CD4-positive, alpha-beta T cell treated with Interleukin-2 at 100 ng/mL for 4 hours (primary cell): ENCODE measurements at places on chromosomes 16 and 17.

DNA sequence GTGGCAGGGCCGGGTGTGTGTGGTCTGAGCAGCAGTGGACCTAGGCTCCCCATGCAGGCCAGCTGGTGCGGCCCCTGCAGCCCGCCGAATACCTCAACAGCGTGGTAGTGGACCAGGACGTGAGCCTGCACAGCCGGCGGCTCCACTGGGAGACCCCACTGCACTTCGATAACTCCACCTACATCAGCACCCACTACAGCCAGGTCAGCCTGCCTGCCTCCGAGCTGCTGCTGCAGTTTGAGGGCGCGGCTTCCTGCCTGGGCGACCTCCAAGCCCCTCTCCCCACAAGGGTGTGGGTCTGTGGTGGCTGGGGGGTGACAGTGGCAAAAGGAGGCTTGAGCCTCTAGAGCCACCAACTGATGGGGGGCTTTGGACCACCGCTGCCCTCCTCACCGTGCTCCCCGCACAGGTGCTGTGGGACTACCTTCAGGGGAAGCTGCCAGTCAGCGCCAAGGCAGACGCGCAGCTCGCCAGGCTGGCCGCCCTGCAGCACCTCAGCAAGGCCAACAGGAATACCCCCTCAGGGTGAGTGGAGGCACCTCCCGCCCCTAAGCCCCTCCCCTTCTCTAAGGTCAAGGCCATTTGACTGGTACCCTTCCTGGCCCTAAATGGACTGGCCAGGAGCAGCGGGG is 8.4 kb upstream of the SMIM5 start:
- no peak for DNase-seq

- no peak for DNase-seq
These were observed 193.8 kb upstream of the TOX3 start for GRCh38 chr16:52740766-52741165.

DNA sequence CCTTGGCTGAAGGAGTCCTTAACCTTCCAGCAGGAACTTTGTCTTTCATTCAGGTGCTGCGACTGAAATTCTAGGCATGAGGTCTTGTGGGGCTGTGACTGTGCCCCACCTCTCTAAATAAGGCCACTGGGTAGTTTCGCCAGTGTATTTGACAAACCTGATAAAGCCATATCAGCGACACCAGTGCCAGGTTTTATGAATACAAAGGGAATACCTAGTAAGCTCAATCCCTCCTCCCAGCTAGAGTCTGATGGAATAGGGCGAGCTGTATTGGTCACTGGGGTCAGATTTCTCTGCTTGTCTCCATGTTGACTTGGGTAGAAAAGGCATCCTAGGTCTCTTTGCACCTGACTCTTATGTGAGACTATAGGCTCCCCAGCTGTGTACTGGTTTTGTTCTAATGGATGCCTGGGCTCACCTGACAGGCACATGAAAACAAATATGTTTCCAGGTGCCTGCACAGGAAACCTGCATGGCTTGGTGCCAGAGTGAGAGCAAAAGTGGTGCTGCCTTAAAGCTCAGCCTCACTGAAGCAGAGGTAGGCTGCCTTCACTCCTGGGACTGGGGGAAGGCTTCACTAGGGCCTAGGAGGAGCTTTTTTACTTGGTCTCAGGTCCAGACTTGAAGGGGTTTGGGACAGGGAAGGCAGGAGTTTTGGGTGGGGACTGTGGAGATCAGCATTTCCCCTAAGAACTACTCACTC is 8.3 kb downstream of the SLC7A6 start:
- DNase-seq, result peak; percentile 64

- no peak for DNase-seq
These were observed 24.0 kb downstream of the CCDC42 start for GRCh38 chr17:8720596-8720995.

- DNase-seq, result no peak
These were observed 134.2 kb upstream of the CIBAR2 start for GRCh38 chr16:85246473-85246872.

GRCh38 chr17:37488607-37489196 is 989 bp upstream of the DUSP14 start:
- DNase-seq, result peak; percentile 72

GRCh38 chr17:17081304-17081940 is 39.2 kb downstream of the MPRIP start:
- no peak for DNase-seq

DNA sequence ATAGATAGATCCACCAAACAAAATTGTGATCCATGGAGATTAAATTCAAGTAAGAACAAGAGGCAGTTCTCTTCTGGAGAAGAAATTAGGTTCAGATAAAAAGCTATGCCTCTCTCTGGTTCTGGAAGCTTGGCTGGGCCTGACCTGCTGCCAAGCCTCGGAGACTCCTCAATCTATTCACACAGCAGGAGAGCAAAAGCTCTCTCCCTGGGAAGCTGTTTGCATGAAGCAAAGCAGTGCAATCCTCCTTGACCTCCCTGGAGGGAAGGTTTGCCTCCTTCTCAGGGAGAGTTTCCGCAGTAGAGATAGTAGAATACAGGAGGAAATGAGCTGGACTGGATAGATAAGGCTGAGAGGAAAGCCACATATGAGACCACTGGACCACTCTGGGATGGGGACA is 78.1 kb upstream of the GNAO1 start:
- no peak for DNase-seq

GRCh38 chr17:81111066-81111465 is 54.2 kb upstream of the PVALEF start:
- no peak for DNase-seq

DNA sequence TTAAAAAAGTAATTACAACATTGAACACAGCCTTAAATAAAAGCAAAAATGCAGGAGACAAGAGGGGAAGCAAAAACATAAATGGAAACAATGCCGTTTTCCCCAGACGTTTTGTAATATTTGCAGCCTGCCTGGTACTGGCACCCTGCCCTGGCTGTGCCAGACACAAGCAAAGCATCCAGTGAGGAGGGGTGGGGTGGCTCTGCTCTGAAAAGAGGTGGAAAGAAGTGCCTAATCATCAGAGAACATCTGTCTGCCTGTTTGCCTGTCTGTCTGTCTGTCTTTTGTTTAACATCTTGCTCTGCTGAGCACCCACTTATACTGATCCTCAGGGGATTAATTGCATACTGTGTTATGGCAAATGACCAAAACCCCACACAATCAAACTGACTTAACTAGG is 62.7 kb downstream of the C16orf82 start:
- DNase-seq, result no peak

- DNase-seq, result no peak
These were observed 13.1 kb downstream of the TEKT5 start for GRCh38 chr16:10681310-10682308.

- DNase-seq, result no peak
These were observed 13.5 kb upstream of the INPP5K start for GRCh38 chr17:1529863-1530262.

GRCh38 chr16:3059041-3059722 is 6.3 kb upstream of the IL32 start:
- peak; percentile 88 for DNase-seq

- DNase-seq, result no peak
These were observed 198.5 kb upstream of the HS3ST4 start for GRCh38 chr16:25493136-25493811.

DNA sequence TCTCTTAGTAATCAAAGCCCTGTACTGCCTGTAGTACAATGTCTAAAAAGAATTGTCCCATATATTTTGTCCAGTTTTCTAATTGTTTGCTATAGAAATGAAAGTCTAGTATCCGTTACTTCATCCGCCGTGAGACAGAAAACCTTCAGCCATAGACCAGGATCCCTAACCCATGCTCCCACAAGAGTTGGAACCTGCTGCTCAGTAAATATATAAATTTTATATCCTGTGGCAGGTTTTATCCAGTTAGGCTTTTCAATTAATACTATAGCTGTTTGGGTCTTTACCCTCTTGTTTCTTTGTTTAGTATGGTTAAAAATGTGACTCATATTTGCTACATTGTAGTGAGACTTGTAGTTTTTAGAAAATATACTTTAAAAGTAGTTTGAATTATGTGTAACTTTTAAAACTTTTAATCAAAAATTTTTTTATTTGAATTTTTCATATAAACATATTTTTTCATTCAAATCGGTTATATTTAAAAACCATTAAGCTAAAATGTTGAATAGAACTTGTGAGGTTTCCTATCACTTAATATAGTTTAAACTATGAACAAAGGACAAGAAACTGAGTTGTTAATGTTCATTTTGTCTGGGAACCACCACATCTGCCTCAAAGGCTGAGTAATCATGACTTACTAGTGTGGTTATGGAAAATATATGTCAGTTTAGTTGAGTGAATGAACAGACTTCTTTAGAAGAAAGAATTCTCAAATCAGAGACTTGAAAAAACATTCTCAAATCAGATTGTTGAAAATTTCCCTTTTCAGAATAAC is 54.8 kb downstream of the VMP1 start:
- DNase-seq, result peak; percentile 59

GRCh38 chr17:32299580-32300164 is 34.0 kb downstream of the RHBDL3 start:
- DNase-seq, result no peak

DNA sequence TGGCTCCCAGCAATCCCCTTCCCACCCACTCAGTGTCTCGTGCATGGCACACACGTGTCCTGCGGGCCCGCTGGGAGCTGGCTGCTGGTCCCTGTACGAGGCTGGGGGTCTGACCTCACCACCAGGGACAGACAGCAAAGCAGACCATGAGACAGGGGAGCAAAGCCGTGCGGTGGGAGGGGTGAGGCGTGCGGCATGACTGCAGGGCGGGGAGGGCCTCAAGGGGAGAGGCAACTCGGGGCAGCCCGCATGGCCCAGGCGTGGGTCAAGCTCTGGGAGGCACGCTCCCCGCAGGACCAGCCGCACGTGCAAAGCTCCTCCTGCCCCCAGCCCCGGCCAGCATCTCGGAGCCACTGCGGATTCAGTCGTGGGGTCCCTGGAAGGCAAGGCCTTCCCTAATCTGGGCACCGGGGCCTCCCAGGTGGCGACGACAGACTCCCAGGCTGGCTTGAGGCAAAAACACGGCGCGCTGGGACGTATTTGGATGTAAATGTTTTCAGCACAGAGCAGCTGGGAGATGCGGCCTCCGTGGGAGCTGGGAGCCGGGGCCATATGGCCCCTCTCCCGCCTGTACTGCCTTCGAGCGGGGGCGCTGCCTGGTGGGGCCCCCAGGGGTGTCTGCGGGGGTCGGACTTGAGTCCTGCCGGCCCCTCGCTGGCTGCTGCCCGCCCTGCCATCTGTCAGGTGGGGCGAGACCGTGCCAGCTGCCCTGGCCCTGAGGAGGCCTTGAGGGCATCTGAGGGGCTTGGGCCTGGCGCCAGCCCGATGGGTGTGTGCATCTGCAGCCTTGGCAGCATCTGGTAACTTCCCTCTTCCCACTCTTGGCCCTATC is 12.2 kb upstream of the CBFA2T3 start:
- DNase-seq, result no peak

DNA sequence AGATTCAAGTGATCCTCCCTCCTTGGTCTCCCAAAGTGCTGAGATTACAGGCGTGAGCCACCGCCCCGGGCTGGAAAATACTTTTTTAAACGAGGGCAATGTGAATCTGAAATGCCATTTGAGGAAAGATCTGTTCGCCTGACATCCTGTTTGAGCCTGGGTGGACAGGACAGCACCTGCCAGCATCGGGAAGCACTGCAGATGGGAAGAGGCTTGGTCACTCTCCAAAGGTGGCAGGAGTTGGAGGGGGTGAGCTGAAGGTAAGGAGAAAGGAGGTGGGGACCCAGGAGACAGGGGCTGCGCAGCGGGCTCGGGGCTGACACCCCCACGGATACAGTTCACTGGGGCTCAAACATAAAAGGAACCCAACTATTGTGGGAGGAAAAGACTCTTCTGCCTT is 3.9 kb upstream of the BIRC5 start:
- no peak for DNase-seq

- no peak for DNase-seq
These were observed 128.9 kb upstream of the GOT2 start for GRCh38 chr16:58863042-58863441.

DNA sequence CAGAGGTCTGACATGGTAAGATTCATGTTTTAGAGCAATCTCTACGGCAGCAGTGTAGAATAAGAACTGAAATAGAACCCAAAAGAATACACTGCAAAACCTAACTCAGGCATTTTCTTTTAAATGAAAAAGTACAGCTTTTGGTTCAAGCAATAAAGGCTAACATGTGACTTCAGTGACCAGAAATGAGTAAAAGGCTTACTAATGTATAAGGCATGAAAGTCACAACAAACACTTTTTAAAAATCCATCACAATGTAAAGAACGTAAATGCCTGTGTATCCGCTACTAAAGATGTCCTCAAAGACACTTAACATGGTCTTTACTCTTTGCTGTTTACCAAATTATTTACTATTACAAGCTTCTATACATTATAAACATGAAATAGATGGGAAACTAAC is 16.6 kb downstream of the KIAA0753 start:
- no peak for DNase-seq

GRCh38 chr16:15951852-15952251 is 2.4 kb downstream of the ABCC1 start:
- no peak for DNase-seq
